ENCODE measurements at places on chromosomes 2 and 18. TPM values are rescaled to one million over a fixed set of nuclear protein-coding genes. Genes with fewer than 3 reads are reported as not detected.

DNA sequence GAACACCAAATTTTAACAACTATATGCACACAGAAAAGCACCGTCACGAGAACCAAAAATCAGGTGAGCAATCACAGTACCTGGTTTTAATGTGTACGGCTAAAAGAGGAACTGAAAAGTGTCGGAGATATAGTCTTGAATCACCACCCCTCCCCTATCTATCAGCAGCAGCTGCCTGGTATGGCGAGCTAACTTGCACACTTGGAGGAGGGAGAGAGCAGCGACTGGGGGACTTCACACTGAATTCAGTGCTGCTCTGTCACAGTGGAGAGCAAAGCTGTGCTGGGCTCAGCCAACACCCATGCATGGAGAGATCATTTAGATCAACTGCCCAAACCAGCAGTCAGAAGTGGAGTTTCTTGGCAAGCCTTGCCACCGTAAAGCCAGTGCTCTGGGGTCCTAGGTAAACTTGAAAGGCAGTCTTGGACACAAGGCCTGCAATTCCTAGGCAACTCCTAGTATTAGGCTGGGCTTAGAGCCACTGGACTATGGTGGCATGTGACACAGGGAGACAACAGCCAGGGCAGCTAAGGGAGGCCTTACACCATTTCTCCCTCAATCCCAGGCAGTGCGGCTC is 89.2 kb upstream of the CD226 start:
- H3K27ac ChIP-seq: no peak overlapping the region
- H3K36me3 ChIP-seq: peaks cover 4% of the 10 kb centered on the region
- H3K27me3 ChIP-seq: no peaks in the 10 kb centered on the region
- no peak for DNase-seq

DNA sequence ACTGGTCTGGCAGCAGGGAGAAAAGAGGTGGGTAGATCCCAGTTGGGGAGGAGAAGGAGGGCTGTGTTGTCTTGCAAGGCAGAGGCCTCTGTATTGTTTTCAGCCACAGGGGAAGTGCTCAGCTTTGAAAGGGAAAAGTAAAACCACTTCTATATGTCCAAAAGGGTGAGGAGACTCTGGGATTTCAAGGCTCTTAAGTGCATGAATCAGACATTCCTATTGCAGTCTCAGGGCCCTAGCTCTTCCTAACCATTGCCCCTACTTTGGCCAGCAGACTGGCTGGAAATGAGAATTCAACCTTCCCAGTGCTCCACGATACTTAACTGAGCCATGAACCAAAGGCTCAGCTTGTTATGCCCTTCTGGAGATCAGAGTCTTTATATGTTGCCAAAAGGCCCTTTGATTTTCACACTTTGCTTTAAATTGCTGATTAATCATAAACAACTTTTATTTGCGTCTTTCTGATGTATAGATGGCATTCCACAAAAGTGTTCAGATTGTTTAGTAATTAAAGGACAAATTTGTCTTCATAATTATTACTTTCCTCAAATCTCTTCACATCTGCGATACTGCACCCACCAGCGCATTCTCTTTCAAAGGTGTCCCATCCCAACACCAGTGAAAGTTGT is 313.8 kb upstream of the MMADHC start:
- no peaks in the 10 kb centered on the region for H3K4me1 ChIP-seq
- H3K27ac ChIP-seq: no peak overlapping the region
- H3K36me3 ChIP-seq: no peaks in the 10 kb centered on the region

GRCh38 chr2:101125808-101126207 is 25.4 kb downstream of the TBC1D8 start:
- no peaks in the 10 kb centered on the region for H3K27me3 ChIP-seq
- no peak overlapping the region for H3K4me3 ChIP-seq

ASB18 gene
- total RNA-seq: not detected

DNA sequence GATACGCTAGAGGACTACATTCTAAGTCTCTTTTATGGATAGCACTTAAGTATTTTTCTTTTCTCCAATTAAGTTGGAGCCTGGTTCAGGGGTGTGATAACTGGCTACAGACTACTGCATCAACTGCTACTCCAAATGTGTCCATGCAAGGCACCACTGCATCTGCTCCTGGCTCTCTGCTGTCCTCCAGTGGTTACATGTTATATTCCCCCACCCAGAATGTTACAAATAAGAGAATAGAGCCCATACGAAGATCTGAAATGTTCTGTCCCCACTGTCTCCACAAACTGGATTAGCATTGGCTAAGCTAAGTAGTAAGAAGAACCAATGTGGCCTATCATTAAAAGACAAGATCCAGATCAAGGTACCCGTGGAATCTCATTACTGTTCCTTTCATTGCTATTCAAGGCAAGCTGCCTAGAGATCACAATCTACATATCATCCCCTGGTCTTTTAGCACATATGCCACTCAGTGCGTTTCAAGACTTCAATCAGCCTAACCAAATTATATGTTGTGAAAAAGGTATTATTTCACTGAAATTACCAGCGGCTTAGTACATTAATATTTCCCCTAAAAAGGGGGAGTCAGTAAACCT is 308.3 kb upstream of the SLC8A1 start:
- no peak for DNase-seq
- no peak overlapping the region for H3K4me3 ChIP-seq
- no peak overlapping the region for H3K27ac ChIP-seq
- H3K4me1 ChIP-seq: no peaks in the 10 kb centered on the region

DNA sequence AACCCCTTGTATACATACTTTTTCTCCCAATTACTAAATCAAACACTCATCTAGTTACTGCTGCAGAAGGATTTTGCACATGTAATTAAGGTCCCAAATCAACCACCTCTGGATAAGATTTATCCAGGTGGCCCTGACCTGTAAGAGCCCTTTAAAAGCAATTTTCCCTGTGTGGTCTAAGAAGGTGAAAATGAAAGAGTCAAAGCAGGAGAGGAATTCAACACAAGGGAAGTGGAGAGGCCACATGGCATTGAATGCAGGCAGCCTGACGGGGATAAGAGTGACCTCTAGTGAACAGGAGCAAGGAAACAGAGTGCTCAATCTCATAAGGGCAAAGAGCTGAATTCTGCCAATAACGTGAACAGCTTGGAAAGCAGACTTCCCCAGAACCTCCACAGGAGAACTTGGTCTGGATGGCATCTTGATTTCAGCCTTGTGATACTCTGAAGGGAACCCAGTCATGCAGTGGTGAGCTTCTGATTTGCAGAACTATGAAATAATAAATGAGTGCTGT is 27.2 kb downstream of the PPP3R1 start:
- no peak overlapping the region for H3K27ac ChIP-seq
- no peak overlapping the region for H3K4me3 ChIP-seq
- no peaks in the 10 kb centered on the region for H3K27me3 ChIP-seq
- H3K36me3 ChIP-seq: no peaks in the 10 kb centered on the region
- H3K4me1 ChIP-seq: peaks cover 2% of the 10 kb centered on the region

GRCh38 chr2:1486670-1487069 is 73.4 kb downstream of the TPO start:
- H3K4me1 ChIP-seq: no peaks in the 10 kb centered on the region
- no peak overlapping the region for H3K27ac ChIP-seq
- no peak for DNase-seq
- H3K4me3 ChIP-seq: no peak overlapping the region
- H3K27me3 ChIP-seq: no peaks in the 10 kb centered on the region
- H3K36me3 ChIP-seq: no peaks in the 10 kb centered on the region

GRCh38 chr2:23009545-23010149 is 375.3 kb upstream of the KLHL29 start:
- no peak overlapping the region for H3K27ac ChIP-seq
- no peak for DNase-seq
- H3K4me1 ChIP-seq: no peaks in the 10 kb centered on the region
- H3K27me3 ChIP-seq: no peaks in the 10 kb centered on the region
- H3K4me3 ChIP-seq: no peak overlapping the region
- no peaks in the 10 kb centered on the region for H3K36me3 ChIP-seq

DNA sequence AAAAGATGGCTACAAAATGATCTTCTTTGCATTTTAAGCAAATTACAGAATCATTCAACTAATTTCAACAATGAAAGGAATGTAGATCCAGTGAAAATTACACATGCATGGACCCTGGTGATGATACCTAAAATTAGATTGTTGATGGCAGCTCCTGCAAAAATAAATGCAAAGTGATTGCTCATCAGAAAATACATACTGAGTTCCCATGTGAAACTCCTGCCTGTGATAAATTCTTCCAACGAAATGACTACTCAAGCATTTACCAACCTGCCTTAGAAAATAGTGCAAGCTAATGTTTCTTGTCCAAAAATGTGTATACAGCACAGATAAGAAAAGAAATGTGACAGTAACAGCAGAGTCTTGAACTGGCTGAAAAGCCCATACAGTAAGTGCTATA is 300.0 kb upstream of the REV1 start:
- no peak for DNase-seq
- H3K27ac ChIP-seq: no peak overlapping the region
- H3K27me3 ChIP-seq: no peaks in the 10 kb centered on the region
- no peak overlapping the region for H3K4me3 ChIP-seq
- H3K36me3 ChIP-seq: no peaks in the 10 kb centered on the region
- H3K4me1 ChIP-seq: no peaks in the 10 kb centered on the region
